ENCODE measurements at places on chromosomes 3 and 15.

DNA sequence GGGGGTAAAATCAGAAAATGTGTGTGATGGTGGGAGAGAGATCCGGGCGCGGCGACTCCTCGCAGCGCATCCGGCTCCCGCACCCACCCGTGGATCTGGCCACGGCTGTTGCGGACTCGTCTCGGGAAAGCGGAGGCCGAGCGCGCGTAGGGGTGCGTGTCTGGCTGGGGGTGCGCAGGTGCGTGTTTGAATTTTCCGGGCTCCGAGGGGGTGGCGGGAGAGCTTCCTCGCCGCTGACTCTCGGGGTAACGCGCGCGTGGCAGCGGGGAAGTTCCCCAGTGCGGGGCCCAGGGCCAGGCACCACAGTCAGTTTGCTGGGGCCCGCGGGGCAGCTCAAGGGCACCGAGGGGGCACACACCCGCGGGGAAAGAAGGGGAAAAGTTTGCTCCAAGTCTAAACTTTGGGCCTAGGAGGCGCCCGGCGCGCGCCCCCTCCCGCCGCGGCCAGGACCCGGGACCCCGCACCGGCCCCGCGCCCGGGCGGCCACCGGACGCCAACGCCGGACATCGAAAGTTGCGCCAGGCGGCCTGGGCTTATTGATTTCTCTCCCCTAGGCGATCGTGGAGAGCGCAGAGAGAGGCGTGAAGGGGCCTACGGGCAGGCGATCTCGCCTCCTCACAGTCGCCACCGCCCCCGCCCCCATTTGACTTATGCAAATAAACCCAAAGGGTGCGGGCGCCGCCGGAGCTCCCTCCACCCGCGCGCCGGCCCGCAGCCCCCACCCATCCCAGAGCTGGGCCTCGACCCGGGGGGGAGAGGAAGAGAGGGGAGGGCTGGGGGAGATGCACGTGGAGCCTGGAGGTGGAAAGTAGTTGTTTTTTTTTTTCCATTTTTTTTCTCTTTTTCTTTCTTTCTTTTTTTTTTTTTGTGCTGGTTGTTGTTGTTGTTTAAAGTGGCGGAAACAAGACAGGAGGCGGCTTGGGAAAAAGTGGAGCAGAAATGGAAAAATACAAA, 639 bp downstream of the FOXP1 start:
- DNase-seq: peak; percentile 91

- no peak for DNase-seq
These were observed 49.4 kb downstream of the MYZAP start for GRCh38 chr15:57640930-57641682.

DNA sequence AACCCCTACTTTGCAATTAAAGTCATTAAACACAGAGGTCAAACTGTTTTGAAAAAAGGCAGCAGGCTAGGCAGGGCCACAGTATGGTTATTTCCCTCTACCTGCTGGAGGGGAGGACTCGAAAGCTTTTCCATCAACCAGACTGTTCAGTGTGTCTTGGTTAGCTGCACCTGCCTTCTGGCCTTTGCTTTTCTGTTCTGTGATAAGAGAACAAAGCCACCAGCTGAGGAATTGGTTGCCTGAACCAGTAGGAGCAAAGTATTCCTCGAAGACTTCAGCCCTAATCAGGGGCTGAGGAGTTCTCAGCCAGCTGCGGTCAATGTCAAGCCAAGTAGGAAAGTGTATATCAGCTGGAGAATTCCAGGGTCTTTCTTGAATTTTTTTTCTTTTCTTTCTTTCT, 132.5 kb downstream of the SOX2 start:
- no peak for DNase-seq

- no peak for DNase-seq
These were observed 369.6 kb upstream of the RORA start for GRCh38 chr15:61598655-61599054.
